NCI-H345 (cell line): ENCODE measurements at places on chromosomes 3 and 15.

- no peak for DNase-seq
Observed at GRCh38 chr3:51216291-51216690, 168.8 kb upstream of the MANF start.

- no peak for DNase-seq
Observed at GRCh38 chr15:25761971-25762662, 101.0 kb downstream of the ATP10A start.

DNA sequence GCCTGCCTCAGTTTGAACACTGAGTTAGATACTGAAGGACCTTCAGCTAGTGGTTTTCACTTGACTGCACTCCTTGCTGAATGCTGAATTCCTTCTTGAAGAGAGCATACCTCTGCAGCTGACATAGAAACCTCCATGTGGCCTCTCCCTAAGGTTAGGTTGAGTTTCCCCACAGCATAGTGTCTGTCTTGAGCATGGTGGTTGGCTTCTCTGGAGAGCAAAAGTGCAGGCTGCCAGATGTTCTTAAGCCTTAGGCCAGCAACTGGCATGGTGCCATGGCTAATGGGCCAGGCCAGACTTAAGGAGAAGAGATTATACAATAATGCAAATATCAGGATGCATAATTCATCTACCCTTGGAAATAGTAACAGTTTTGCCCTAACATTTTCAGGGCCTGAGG, 545.6 kb upstream of the ZNF385D start:
- no peak for DNase-seq

DNA sequence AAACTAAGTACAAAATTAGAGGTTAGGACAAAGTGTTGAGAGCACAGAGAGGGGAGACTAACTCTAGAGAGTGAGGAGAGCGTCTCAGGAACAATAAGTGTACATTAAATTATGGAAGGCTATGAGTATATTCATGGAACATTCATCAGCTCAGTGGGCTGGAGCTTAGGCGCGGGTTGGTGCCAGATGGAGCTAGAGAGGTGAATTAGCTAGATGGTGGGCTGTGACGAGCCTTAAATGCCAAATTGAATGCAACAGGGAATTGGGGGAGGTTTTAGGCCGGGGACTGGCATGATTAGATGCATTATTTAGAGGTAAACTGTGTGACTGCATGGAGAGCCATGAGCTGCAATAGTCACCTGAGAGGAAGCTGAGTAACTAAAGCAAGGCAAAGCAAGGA, 97.1 kb downstream of the TMEM108 start:
- no peak for DNase-seq

DNA sequence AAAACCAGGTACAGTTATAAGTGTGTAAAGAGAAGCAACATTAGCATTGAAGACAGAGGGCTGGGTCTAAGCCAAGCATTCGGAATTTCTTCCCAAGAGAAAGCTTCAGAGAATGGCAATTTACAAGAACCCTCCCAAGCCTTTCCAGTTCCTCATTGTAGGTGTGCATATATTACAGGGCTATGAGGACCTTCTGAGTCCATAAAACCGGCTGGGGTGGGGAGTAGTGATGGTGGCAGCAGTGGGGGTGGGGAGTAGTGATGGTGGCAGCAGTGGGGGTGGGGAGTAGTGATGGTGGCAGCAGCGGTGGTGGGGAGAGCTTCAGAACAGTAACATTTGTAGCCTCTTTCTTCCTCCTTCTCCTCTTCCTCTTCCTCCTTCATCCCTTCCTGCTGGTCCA, 368.7 kb upstream of the UMPS start:
- DNase-seq: no peak

DNA sequence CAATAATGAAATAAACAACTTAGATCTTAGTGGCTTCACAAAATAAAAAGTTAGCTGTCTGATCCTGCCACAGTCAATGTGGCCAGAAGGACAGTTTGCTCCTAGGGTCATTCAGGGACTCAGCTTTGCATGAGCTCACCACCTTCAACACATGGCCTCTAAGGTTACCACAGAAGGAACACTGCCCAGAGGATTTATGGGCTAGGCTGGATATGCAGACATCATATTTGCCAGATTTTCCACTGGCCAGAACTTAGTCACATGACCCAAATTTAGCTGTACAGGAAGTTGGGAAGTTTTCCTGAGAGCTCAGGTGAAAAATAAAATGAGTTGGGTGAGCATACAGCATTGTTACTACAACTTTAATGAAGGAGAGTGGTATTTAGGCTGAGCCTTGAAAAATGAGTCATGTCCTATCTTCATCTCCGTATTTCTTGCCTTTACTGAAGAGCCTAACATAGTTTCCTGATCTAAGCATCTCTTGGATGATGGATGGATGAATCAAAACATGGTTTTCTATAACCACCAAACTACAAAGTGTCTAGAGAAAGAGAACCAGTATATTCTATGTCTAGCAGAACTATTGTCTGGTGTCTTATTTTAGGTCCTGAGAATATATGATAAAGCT, 54.9 kb upstream of the TMEM108 start:
- no peak for DNase-seq

DNA sequence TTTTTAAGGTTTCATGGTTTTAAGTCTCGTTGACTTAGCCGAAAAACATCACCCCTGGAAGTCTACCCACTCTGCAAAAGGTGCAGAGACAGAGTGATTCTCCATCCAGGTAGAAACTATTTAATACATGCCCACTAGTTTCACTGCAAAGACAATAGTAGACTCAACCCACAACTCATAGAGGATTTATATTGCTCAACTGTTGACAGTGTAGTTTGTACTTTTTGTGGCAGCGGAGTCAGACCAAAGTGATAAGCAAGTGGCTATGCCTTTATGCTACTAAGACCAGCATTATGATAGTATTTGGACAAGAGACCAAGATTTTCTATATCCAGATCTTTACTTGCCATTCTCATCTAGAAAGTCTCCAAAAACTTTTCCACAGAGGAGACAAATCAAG, 98.8 kb upstream of the ZBTB20 start:
- no peak for DNase-seq
